ENCODE measurements at places on chromosomes 13 and 19.

GRCh38 chr19:5349041-5349440 is 8.4 kb upstream of the PTPRS start:
- no peak overlapping the region for H3K27ac ChIP-seq
- H3K4me3 ChIP-seq, result no peak overlapping the region
- DNase-seq, result no peak
- H3K27me3 ChIP-seq, result peaks cover 21% of the 10 kb centered on the region
- H3K36me3 ChIP-seq, result no peaks in the 10 kb centered on the region

GRCh38 chr13:47306991-47307390 is 410.1 kb upstream of the HTR2A start:
- DNase-seq, result no peak
- no peaks in the 10 kb centered on the region for H3K4me1 ChIP-seq
- no peak overlapping the region for H3K4me3 ChIP-seq
- H3K27ac ChIP-seq, result no peak overlapping the region
- H3K36me3 ChIP-seq, result no peaks in the 10 kb centered on the region

DNA sequence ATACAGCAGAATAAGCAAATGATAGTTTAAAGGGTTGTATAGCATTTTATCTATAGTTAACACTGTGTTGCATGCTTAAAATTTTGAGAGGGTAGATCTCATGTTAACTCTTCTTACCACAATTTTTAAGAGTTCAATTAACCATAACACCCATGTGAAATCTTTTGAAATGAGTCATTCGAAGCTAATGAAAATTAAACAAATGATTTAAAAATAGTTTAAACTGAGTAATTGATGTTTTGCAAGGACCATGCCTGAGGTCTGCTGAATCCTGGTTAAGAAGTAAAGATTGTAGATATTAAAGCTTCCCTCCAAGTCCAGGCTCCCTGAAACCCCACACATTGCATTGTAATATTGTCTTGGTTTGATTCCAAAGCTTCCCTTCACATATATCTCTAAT is 176.7 kb upstream of the RNF113B start:
- H3K4me1 ChIP-seq, result no peaks in the 10 kb centered on the region
- DNase-seq, result no peak
- H3K36me3 ChIP-seq, result no peaks in the 10 kb centered on the region
- peaks cover 2% of the 10 kb centered on the region for H3K27me3 ChIP-seq
- no peak overlapping the region for H3K27ac ChIP-seq

DNA sequence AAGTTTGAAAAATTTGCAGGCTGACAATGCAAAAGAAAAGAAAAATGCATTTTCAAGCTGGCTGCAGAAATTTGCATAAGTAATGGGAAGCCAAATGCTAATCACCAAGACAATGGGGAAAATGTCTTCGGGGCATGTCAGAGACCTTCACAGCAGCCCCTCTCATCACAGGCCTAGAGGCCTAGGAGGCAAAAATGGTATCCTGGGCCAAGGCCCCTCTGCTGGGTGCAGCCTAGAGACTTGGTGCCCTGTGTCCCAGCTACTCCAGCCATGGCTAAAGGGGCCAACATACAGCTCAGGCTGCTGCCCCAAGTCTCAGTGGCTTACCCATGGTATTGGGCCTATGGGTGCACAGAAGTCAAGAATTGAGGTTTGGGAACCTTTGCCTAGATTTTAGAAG is 155.2 kb downstream of the B3GLCT start:
- H3K4me1 ChIP-seq, result no peaks in the 10 kb centered on the region
- no peak for DNase-seq

DNA sequence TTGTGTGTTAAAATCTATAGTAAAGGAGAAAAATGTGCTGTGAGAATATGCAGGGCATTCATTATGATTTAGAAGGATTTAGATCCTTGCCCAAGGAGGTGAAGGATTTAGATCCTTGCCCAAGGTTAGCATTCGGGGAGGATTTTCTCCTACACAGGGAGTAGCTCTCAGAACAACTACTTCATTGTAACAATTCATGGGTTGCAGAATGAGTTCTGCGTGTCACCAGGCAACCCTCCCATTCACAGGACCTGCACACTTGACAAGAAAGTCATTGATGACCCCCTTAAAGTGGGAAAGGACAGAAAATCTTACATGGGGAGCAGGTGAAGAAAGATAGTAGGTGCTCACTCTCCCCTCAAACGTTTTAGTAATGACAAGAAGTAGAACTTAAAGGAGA is 167.1 kb upstream of the MAB21L1 start:
- H3K27ac ChIP-seq, result no peak overlapping the region
- H3K4me3 ChIP-seq, result no peak overlapping the region
- no peaks in the 10 kb centered on the region for H3K4me1 ChIP-seq
- H3K27me3 ChIP-seq, result no peaks in the 10 kb centered on the region
- no peak for DNase-seq

DNA sequence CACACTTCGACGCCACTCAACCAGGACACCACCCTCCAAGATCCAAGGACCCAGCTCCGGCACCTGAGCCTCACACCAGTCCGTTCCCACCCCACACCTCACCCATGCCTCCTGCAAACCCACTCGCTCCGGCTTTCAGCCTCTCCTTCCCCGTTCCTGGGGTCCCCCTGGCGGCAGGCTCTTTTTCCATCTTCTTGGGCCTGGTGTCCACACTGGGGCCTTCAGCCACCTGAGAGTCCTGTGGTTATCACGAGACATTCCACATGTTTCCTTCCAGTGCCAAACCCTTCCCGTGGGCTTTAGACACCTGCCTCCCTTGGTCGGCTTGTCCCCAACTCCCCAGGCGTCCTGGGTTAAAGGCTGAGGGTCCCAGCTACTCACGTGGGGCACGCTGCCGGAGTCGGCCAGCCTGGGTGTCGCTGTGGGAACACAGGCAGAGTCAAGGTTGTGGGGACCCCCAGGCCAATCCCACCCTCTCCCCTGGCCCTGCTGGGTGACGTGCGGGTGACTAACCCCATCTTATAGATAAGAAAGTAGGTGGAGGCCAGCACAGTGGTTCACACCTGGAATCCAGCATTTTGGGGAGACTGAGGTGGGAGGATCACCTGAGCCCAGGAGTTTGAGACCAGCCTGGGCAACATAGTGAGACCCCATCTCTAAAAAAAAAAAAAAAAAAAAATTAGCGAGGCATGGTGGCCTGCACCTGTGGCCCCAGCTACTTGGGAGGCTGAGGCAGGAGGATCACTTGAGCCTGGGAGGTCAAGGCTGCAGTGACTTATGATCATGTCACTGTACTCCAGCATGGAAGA is 1.9 kb downstream of the JSRP1 start:
- H3K4me3 ChIP-seq, result peak overlapping the region; percentile 66
- H3K27ac ChIP-seq, result no peak overlapping the region
- peaks cover 2% of the 10 kb centered on the region for H3K36me3 ChIP-seq
- DNase-seq, result no peak
- H3K4me1 ChIP-seq, result peaks cover 3% of the 10 kb centered on the region
- no peaks in the 10 kb centered on the region for H3K27me3 ChIP-seq

DNA sequence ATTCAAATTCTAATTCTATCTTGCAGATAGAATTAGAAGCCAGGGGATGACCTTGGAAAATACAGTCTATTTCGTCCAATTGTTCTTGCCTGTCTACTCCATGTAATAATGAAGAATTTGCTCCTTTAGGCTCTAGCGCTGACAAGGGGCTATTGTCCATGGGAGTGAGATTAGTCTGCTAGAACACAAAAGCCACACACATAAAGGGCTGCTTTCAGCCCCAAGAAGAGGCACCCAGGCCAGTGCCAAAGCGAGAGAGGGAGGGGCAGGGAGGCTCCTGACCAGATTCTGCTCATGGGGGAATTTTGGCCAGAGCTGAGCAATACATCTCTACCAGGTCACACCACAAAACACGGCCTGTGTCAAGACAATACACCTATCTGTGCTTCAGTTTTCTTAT is 1306.9 kb downstream of the UQCRFS1 start:
- no peaks in the 10 kb centered on the region for H3K27me3 ChIP-seq
- DNase-seq, result no peak
- H3K4me1 ChIP-seq, result no peaks in the 10 kb centered on the region

- H3K4me1 ChIP-seq, result no peaks in the 10 kb centered on the region
- H3K27ac ChIP-seq, result no peak overlapping the region
- no peaks in the 10 kb centered on the region for H3K27me3 ChIP-seq
- DNase-seq, result no peak
Observed at GRCh38 chr13:58488251-58488650, 856.7 kb downstream of the PCDH17 start.

DNA sequence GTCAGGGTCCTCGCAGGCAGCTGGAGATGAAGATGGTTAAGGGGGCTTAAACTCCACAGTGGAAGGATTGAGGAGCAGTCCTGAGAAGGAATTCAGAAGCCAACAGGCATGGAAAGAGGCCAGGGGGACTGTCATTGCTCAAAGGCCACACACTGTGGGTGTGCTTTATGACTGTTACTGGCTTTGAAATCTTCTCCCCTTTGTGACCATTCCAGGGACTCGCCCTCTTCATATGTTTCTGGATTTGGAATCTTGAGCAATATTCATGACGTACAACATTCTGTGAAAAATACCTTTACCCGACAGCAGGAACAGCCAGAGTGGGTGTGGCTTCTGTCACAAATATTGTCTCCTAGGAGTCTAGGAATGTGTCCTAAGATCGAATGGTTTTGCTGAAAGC is 16.6 kb downstream of the CEACAM7 start:
- H3K36me3 ChIP-seq, result peaks cover 9% of the 10 kb centered on the region
- H3K27me3 ChIP-seq, result peaks cover 75% of the 10 kb centered on the region
- no peak overlapping the region for H3K27ac ChIP-seq
- no peaks in the 10 kb centered on the region for H3K4me1 ChIP-seq
- DNase-seq, result no peak
- H3K4me3 ChIP-seq, result no peak overlapping the region

- no peak for DNase-seq
- H3K4me1 ChIP-seq, result peaks cover 7% of the 10 kb centered on the region
- no peak overlapping the region for H3K4me3 ChIP-seq
- H3K27ac ChIP-seq, result no peak overlapping the region
Observed at GRCh38 chr13:35723821-35724220, 247.3 kb upstream of the MAB21L1 start.

GRCh38 chr13:48761256-48761655 is 107.5 kb downstream of the CYSLTR2 start:
- H3K36me3 ChIP-seq, result peaks cover 2% of the 10 kb centered on the region
- H3K27me3 ChIP-seq, result peaks cover under 1% of the 10 kb centered on the region
- DNase-seq, result no peak
- no peak overlapping the region for H3K4me3 ChIP-seq

DNA sequence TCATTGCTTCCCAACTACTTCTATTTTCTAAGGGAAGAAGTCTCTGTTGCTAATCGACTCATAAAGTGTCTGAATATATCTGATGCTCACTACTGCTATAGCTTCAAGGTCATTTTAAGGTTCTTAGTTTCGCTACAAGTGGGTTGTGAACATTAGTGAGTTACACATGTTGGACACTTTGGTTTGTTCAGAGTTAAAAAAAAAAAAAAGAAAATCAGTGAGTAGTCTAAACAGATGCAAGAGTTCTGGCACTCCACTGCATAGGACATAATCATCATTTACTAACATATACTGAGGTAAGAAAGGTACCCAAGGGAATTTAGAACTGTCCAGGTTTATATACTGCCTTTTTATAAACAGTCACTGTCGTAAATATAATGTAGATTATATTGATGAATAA is 108.8 kb downstream of the KLF12 start:
- H3K4me1 ChIP-seq, result peaks cover 37% of the 10 kb centered on the region
- H3K27ac ChIP-seq, result peak overlapping the region; percentile 85
- H3K27me3 ChIP-seq, result no peaks in the 10 kb centered on the region
- DNase-seq, result no peak
- H3K36me3 ChIP-seq, result peaks cover 8% of the 10 kb centered on the region

GRCh38 chr13:99973163-99973807 is 1.7 kb upstream of the ZIC5 start:
- H3K27me3 ChIP-seq, result peaks cover 77% of the 10 kb centered on the region
- peaks cover 10% of the 10 kb centered on the region for H3K4me1 ChIP-seq
- peak overlapping the region; percentile 2 for H3K4me3 ChIP-seq
- DNase-seq, result no peak
- peaks cover 4% of the 10 kb centered on the region for H3K36me3 ChIP-seq
- H3K27ac ChIP-seq, result peak overlapping the region; percentile 82

DNA sequence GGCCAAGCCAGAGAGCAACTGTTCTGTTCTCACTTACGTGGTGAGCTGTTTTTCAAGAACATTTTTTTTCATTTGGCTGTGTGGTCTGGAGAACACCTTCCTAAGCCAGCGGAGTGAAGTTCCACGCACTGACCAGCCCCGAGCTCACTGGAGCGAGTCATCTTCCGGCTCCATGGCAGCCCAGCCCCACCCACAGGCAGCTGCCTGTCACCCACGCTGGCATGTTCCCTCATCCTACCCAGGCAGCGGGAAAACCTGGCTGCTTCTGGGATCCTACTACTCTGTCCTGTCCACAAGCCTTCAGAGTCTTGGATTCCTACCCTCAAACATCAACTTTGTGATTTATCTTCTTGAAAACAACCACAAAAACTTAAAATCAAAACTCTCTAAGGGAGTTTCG is 76.2 kb downstream of the GGACT start:
- no peak overlapping the region for H3K4me3 ChIP-seq
- peaks cover 2% of the 10 kb centered on the region for H3K4me1 ChIP-seq
- no peaks in the 10 kb centered on the region for H3K27me3 ChIP-seq
- H3K27ac ChIP-seq, result no peak overlapping the region
- no peak for DNase-seq

DNA sequence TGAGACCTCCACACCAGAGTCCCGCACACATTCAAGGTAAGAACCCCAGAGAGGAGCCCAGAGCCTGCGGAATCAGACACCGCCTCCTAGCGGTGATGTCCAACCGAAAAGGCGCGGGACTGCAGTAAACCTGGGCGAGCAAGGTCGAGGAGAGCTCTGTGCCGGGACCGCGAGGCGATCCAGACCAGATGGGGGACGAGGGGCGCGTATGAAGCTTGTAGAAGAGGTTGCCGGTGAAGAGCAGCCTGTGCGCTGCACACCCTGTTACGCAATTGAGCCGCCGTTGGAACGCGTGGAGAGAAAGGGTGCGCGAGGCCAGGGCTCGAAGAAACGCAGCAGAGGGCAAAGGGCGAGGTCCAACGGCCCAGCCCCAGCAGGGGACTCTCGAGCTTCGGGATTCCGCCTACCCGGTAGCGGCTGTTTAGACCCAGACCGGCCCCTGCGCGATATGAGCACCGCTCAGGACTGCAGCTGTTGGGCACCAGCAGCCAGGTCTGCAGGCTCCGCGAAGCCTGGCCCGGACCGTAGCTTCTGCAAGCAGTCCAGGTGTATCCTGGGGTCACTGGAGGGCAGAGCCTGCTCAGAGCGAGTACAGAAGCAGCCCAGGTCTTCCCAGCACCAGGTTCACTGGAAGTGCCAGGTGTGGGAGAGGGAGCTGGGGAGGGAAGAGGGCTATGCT is 65.9 kb upstream of the ZNF599 start:
- H3K27me3 ChIP-seq, result no peaks in the 10 kb centered on the region
- H3K4me3 ChIP-seq, result peak overlapping the region; percentile 57
- no peak for DNase-seq

- H3K27ac ChIP-seq, result no peak overlapping the region
- no peak for DNase-seq
- no peaks in the 10 kb centered on the region for H3K27me3 ChIP-seq
- no peak overlapping the region for H3K4me3 ChIP-seq
- no peaks in the 10 kb centered on the region for H3K4me1 ChIP-seq
- H3K36me3 ChIP-seq, result no peaks in the 10 kb centered on the region
Observed at GRCh38 chr19:22256856-22257255, 29.4 kb upstream of the ZNF729 start.

DNA sequence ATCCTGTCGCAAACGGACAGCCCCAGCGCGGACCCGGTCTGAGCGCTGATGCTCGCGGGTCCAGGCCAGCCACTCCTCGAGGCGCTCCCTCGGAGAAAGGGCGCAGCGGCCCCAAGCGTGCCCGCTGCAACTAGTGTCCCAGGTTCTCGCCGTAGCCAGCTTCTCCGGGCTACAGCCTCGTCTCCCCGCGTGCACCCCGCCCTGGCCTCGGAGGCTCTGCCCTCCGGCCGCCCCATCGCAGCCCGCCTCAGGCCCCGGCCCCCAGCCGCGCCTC is 487 bp downstream of the FLT1 start:
- peak overlapping the region; percentile 69 for H3K4me3 ChIP-seq
- H3K36me3 ChIP-seq, result peaks cover 3% of the 10 kb centered on the region
- H3K4me1 ChIP-seq, result no peaks in the 10 kb centered on the region
- H3K27me3 ChIP-seq, result peaks cover 67% of the 10 kb centered on the region
- no peak overlapping the region for H3K27ac ChIP-seq
- no peak for DNase-seq
